Effector memory CD8-positive, alpha-beta T cell (primary cell): ENCODE measurements at places on chromosomes 16 and 17.

DNA sequence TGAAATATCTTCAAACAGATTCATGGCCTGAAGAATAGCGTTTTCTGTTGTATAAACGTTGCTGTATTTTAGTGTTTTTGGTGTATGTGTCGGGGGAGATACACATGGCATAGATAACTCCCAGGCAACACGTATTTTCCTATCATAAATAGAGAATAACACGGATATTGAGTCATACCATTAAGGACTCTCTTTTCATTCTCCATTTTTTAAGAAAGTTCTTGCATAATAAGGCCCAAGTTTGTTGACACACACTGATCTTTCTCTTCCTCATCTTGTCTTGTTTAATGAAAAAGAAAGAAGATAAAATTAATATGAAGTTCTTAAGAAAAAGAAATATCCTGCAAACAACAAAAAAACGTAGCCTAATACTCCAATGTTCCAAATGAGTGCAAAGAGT is 13.4 kb downstream of the ABCA8 start:
- no peak for DNase-seq

GRCh38 chr17:19357761-19358160 is 4.8 kb downstream of the B9D1 start:
- DNase-seq = no peak

GRCh38 chr16:1656808-1657617 is 21.1 kb upstream of the JPT2 start:
- no peak for DNase-seq

DNA sequence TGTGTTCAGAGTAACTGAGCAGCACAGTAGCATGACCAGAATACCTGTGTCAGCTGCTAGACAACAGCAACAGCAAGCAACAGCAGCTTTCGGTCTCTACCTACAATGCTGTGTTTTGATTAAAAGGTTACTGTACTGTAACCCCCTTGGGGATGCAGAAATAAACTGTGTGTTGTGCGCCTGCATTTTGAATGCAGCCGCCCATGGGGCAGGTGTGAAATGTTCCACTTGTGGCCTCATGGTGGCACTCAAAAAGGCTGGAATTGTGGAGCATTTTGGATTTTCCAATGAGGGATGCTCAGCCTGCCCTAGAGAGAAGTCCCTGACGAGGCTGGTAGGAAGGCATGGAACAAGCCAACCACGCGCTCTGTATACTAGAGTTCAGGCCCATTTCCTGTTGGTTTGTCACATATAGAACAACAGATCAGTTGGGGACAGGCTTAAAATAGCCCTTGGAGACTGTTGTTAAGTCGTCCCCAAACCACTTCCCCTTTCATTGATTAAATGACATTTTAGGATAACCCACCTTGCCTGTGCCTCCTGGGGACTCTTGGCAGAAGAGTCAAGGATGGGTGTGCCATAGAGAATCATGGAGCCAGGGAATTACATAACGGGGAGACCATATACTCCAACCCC is 27.1 kb downstream of the SCPEP1 start:
- DNase-seq = no peak

- DNase-seq = no peak
These were observed 19.8 kb upstream of the G6PC1 start for GRCh38 chr17:42880776-42881310.

DNA sequence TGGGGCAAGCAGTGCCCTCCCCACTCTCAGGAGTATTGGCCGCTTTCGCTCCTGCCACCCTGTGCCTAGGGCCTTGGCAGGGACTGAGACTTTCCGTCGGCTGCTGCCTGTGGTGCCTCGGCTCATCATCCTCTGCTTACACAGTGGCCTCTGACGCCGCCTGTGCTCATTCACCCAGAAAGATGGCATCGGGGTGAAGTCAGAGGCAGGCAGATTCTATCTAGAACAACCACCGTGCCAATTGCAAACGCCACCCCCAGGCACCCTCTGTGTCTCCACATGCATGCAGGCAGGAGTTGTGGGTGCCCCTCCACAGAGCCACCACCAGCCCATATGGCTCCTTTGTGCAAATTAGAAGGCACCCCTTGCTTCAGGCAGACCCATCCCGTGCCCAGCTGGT is 154.2 kb upstream of the GSE1 start:
- DNase-seq = no peak

GRCh38 chr17:6070913-6071511 is 833 bp downstream of the WSCD1 start:
- no peak for DNase-seq

GRCh38 chr16:66476328-66477027 is 49.4 kb downstream of the BEAN1 start:
- peak; percentile 24 for DNase-seq

GRCh38 chr17:70323269-70323668 is 153.9 kb downstream of the KCNJ2 start:
- no peak for DNase-seq

DNA sequence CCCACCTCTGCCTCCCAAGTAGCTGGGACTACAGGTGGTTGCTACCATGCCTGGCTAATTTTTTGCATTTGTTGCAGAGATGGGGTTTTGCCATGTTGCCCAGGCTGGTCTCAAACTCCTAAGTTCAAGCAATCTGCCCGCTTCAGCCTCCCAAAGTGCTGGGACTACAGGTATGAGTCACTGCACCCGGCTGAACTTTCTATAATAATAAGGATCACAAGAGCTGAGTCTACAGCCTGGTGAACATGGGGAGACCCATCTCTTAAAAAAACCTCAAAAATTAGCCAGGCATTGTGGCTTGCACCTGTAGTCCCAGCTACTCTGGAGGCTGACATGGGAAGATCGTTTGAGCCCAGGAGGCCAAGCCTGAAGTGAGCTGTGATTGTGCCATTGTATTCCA is 53.5 kb downstream of the WDR59 start:
- DNase-seq = no peak

GRCh38 chr17:67469208-67469980 is 92.3 kb downstream of the PITPNC1 start:
- no peak for DNase-seq

DNA sequence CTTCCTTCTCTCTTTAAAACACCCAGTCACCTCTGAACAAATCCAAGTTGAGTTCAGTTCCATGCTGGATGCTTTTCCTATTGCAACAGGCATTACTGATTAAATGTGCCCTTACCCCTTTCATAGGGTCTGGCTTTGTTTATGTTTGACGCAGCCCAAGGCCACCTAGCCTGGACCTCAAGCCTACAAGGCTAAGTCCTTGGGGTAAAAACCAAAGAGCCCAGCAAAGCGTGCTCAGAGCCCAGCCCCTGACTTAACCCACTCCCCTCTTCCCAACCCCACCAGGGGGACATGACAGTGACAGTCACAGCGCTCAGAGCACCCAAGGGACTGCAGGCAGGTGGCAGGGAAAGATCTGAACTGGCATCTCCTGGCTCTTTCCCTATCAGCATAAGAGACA is 200.6 kb downstream of the XYLT1 start:
- no peak for DNase-seq

GRCh38 chr16:1325673-1326371 is 7.6 kb upstream of the BAIAP3 start:
- no peak for DNase-seq

DNA sequence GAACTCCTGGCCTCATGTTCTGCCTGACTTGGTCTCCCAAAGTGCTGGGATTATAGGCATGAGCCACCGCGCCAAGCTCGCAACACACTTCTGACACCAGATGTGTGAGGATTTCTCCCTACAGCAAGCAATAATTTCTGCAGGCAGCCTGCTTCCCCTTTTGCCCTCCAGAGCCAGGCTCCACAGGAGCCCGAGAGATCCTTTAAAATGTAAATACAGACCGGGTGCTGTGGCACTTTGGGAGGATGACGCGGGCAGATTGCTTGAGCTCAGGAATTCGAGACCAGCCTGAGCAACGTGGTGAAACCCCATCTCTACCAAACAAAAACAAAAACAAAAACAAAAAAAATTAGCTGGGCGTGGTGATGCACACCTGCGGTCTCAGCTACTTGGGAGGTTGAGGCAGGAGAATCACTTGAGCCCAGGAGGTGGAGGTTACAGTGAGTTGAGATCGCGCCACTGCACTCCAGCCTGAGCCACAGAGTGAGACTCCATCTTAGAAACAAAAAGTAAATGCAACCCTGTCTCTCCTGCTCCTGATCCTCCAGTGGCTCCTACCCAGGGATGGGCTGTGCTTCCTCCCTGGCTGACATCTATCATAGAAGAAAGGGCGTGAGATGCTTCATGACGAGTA is 14.7 kb downstream of the C16orf96 start:
- DNase-seq = no peak
